Fibroblast of skin of left biceps (primary cell): ENCODE measurements at places on chromosomes 5 and 9.
A peak's percentile ranks its signal among the peaks of the same experiment; 100 is the strongest.

DNA sequence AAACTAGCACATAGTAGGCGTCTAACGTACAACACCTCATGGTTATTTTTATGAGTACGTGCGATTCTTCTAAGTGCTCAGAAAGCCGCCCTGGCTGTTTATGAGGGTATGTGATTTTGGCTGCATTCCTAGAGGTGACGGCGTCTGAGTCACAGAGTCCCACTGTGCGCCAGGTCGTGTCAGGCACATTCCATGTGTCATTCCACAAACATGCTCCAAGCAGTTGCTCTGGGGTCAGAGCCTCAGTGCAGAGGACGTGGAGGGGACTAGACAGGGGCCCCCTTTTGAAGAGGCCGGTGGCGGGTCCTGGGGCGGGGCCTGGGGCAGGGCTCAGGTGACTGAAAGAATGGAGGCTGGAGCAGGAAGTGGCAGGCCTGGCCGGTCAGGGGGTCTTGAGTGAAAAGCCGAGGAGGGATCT lies 51.9 kb downstream of the NEK6 start:
- DNase-seq = peak; percentile 82

GRCh38 chr5:74865256-74865803 lies 857 bp downstream of the FAM169A start:
- no peak for DNase-seq

DNA sequence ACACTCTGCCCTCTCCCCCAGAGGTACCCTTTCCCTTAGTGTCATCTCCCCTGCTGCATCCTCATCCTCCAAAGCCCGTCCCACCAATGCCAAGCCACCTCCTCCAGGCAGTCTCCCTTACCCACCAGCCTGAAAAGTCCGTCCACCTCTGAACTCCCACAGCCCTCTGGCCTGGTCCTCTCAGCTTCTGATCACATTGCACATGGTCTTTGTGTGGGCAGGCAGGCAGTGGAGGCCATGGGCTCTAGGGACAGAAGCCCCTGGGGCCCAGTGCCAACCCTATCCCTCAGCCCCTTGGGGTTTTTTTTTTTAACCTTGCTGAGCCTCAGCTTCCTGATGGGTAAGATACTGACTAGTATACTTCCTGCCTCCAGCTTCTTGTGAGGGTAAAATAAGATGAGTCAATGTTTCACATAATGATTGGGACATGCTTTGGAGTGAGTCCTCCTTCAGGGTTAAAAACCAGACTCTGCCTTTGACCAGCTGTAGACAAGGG lies 19.4 kb downstream of the CSF1R start:
- no peak for DNase-seq

GRCh38 chr5:127683008-127683407 lies 20.2 kb upstream of the CCDC192 start:
- DNase-seq = no peak
